ENCODE measurements at places on chromosomes 2 and 18.

- DNase-seq, result no peak
Observed at GRCh38 chr2:128206245-128206644, 112.4 kb downstream of the HS6ST1 start.

- no peak for DNase-seq
Observed at GRCh38 chr2:118658596-118659198, 188.8 kb downstream of the EN1 start.

- DNase-seq, result no peak
Observed at GRCh38 chr2:96556441-96557330, 20.1 kb downstream of the ARID5A start.

GRCh38 chr2:163723348-163723747 is 12.5 kb downstream of the FIGN start:
- no peak for DNase-seq

DNA sequence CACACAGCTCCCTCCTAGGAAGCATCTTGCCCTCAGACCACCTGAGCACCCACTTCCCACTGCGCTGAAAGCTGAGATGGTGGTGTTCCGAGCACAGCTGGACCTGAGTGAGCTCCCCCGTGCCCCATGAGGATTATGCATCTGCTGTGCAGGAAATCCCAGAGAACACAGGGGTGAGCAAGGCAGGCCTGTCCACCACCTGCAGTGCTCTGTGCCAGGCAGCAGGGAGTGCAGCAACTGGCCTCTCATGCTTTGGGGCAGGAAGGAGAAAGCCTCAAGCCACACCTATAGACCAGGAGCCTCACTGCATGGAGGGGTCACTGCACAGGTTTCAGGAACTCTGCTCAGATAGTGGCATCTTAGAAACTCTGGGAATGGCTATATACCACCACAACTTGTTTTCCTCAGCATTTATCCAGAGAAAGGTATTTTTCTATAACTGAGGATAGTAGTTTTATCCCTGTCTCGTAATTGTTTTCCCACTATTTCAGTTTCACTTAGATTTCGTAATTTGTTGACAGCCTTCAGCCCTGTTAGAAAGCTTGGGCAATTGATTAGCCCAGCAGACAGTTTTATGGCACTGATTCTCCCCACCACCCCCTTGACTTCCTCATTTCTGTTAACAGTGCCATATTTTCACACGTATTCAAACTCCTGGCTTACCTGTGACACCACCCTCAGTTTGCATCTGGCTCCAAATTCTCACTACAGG is 144.3 kb upstream of the DAPL1 start:
- no peak for DNase-seq

DNA sequence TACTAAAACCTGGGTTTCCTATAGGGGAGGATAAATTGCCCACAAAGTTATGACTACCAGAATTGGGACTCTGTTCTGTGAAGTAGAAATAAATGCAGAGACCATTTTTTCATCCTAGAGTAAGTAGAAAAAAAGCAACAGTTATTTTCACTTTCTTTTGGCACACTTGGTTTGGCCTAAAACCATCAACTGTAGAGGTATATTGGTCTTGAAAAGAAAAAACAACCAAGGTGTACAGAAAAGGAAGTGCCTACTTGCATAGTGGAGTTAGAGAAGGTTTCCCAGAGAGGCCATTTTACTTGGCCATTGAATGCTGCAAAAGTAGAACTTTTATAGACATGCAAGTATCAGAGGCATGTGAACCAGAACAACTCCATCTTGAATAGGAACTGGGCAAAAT is 89.4 kb upstream of the TACR1 start:
- no peak for DNase-seq

DNA sequence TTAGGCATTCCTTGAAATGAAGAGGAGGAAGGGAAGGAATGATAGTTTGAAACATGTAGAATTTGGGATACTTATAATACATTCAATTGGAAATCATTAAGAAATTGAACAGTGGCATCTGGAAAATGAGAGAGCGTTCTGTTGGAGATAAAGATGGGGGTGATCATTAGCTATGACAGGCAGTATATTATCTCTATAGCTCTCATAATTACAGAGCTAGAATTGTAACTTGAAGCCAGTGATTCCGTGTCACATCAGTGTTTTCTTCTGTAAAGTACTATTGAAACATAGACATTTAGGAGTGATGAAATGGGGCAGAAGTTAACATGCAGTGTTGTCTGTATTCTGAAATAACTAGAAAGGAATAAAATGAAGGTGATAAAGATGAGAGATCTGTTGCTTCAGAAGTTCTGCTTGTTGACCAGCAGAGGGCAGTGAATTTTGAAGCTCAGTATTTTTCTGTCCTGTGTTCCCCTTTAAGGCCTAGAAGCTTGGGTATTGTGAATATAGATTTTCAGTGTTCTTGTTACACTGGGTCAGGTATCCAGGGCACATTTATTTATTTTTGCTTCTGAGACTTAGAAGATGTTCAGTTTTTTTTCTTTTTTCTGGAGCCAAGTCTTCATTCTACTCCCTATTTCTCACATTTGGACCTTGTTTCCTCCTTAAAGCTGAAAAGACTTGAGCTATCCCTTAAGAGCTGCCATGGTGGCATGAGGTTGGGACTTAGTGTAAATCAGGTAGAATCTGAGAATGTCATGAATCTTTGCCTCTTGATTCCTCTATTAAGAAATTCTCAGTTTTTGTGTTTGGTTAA is 157.4 kb downstream of the TAF4B start:
- DNase-seq, result no peak

- DNase-seq, result no peak
Observed at GRCh38 chr2:37389989-37390765, 45.7 kb downstream of the QPCT start.

- DNase-seq, result no peak
Observed at GRCh38 chr18:58253871-58254270, 209.8 kb downstream of the NEDD4L start.

All from NCI-H1417 treated with DMSO at 0.1 percent for 48 hours (cell line).